Renal cortex interstitium (tissue), 15 donors: ENCODE measurements at places on chromosomes 6 and 20. TPM values are rescaled to one million over a fixed set of nuclear protein-coding genes. Genes with fewer than 3 reads are reported as not detected.

Gene SYCP2
- polyA plus RNA-seq, result 8.0 TPM

Gene PNPLA1
- polyA plus RNA-seq, result 1.7 TPM

Gene PTK6
- 0.82 TPM for polyA plus RNA-seq

Gene ANGPT4
- polyA plus RNA-seq, result 0.40 TPM

Gene MTFR2
- 3.1 TPM for polyA plus RNA-seq

Gene SLC22A1
- polyA plus RNA-seq, result 0.89 TPM

- no peak for DNase-seq
Observed at GRCh38 chr20:35167787-35168186, 4.1 kb upstream of the PROCR start.

DNA sequence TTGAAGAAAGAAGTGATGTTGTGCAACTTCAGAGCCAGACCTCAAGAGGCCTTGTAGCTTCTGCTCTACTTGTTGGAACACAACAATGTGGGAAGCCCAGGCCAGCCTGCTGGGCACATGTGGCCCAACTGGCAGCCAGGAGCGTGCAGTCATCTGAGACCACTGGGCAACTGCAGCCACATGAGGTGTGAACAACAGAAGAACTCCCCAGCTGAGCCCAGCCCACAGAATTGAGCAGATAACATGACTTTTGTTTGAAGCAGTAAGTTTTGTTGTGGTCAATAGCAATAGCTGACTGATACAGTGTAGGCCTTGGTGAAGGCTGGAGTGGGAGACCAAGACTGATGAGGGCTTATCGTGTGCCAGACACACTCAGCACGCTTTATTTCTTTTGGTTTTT, 8.6 kb upstream of the ADAM33 start:
- no peak for DNase-seq

GRCh38 chr20:31930779-31931178, 21.1 kb downstream of the PDRG1 start:
- no peak for DNase-seq

DNA sequence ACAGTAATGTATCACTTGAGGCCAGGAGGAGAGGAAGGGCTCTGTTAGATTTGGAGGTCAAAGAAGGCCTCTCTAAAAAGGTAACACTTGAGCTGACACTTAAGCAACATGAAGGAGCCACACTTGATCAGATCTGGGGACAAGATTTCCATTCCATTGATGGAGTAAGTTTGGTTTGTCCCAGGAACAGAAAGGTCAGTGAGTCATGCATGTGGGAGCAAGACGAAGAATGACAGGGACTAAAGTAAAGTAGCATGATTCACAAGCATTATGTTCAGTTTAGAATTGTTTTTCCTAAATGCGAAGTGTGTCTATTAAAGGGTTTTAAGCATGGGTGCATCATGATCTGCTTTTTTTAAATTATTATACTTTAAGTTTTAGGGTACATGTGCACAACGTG, 47.4 kb downstream of the COL21A1 start:
- no peak for DNase-seq

DNA sequence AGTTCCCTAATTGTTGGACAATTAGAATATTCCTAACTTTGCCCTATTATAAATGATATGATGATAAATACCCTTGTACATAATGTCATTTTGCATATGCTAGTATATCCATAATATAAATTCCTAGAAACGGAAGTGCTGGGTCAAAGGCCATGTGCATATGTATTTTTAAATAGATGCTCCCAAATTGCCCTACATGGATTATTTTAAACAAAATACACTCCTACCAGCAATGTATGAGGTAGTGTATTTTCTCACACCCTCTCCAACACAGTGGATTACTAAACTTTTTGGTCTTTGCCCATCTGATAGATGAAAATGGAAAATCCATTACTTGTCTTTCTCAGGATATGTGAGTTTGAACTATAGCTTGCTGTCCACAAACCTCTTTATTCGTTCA, 385.1 kb upstream of the JARID2 start:
- DNase-seq, result no peak

- no peak for DNase-seq
Observed at GRCh38 chr20:50327666-50328065, 137.0 kb downstream of the CEBPB start.

DNA sequence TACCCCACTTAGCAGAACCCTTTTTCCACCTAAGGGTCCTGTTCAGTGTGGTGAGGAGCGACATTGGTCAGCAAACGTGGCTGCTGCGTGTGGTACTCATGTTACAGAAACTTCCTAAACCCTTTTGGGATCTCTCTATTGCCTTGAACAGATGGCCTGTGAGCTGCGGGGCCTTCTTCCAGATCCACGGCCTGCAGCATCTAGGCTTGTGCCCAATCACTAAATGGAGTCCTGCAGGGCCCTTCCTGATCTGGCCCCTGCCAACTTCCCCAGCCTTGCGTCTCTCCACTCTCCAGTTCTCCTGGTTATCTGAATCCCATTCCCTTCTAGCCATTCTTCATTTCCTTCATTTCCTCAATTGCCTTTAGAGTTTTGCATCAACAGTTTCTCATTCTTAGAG, 85.6 kb downstream of the PDE7B start:
- DNase-seq, result no peak

GRCh38 chr6:27758491-27758890, 153.7 kb downstream of the OR2B2 start:
- no peak for DNase-seq

DNA sequence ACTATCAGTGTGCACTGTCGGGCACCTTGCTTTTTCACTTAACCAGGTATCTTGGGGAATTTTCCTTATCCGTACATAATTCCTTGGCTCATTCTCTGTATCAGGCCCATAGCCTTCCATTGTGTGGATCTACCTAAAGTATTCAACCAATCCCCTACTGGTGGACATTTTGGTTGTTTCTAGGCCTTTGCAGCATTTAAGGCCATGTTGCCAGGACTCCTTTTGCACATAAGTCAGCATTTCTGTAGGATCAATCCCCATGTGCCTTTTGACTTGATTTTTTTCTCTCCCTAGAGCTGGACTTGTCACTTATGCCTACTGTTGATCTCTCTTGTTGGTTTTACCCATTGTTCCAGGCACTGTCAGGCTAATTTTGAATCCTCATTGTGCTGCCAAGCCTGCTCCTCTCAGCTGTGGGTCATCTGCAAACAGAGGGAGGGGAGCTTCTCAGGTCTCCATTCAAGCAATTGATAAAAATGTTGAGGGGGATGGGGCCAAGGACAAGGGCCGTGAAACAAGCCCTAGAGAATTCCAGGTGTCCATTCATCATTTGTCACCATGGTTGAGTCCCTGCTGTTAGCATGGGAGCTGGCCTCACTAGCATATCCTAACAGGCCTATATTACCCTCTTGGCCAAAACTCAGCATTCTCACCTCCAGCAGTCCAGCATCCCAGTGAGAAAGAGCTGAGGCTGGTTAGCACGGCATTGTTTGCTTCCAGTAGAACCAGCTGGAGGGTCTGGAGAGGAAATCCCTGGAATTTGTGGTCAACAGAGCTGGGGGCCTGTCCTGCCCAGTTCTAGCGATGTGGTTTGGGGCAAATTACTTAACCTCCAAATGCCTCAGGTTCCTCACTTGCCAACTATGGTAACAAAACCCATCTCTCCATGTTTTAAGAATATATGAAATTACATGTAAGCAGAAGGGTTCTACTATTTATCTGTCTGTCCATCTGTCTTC, 178.4 kb downstream of the MRPL14 start:
- no peak for DNase-seq

GRCh38 chr20:50344232-50345071, 153.8 kb downstream of the CEBPB start:
- no peak for DNase-seq

- DNase-seq, result no peak
Observed at GRCh38 chr6:11188161-11188915, 44.1 kb downstream of the NEDD9 start.

GRCh38 chr6:46990031-46990644, 52.0 kb downstream of the ADGRF1 start:
- no peak for DNase-seq

- DNase-seq, result no peak
Observed at GRCh38 chr6:144675231-144675861, 390.2 kb downstream of the UTRN start.
